H1 (cell line): ENCODE measurements at places on chromosomes 13 and 19.

DNA sequence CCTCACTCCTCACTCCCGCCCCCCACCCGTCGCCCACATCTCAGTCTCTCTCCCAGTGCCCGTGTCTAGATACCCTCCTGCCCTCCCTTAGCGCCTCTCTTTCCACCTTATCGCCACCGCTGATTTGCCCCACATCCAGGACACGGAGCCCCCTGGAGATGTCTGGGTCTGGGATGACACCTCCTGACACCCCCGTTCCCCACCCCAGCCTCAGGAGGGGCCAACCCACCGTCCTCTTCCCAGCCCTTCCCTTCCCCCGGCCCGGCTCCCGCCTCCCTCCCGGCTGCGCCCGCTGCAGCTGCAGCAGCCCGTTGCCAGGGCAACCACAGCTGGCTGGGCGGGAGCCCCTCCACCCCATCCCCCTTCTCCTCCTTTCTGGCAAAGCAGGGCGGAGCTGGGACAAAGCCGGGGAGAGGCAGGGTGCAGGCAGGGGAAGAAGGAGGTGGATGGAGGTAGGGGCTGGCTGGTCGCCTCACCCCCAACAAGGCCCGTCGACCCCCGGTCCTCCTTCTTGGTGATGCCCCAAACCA lies 13.5 kb downstream of the DPF1 start:
- no peaks in the 10 kb centered on the region; the same call in 1 of the 2 replicates for H3K36me3 ChIP-seq
- no peaks in the 10 kb centered on the region for H3K4me1 ChIP-seq
- 0 out of 2 replicates have a peak overlapping the region, but pooled peaks have one; percentile 46 for H3K27ac ChIP-seq
- peak; percentile 90 for DNase-seq
- no peaks in the 10 kb centered on the region for H3K27me3 ChIP-seq

- H3K27me3 ChIP-seq, result no peaks in the 10 kb centered on the region
- H3K27ac ChIP-seq, result no peak overlapping the region
- peak; percentile 84 for DNase-seq
- H3K4me3 ChIP-seq, result no peak overlapping the region
- no peaks in the 10 kb centered on the region for H3K36me3 ChIP-seq
These were observed 1200.6 kb downstream of the UQCRFS1 start for GRCh38 chr19:28012361-28012760.

DNA sequence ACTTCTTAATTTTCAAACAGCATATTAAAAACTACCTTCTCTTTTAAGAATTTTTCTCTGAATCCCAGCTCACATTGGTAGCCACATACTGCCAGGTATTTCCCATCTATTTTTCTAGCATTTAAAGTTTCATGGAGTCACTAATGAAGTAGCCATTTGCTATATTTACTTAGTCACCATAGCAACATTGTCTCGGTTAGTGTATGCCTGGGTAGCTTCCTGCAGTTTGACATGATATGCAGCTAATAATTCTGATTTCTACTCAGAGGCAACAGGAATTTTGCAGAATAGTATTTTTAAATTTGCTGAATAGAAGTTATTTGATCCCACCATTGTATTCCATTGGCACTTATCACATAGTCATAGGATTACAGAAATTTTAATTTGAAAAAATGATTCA lies 30.9 kb upstream of the KCTD4 start:
- no peak overlapping the region for H3K4me3 ChIP-seq
- H3K4me1 ChIP-seq, result no peaks in the 10 kb centered on the region
- no peak overlapping the region for H3K27ac ChIP-seq

GRCh38 chr13:77360032-77360685 lies 33.3 kb upstream of the MYCBP2 start:
- H3K4me3 ChIP-seq, result no peak overlapping the region
- H3K27me3 ChIP-seq, result no peaks in the 10 kb centered on the region
- H3K36me3 ChIP-seq, result no peaks in the 10 kb centered on the region
- no peaks in the 10 kb centered on the region for H3K4me1 ChIP-seq

DNA sequence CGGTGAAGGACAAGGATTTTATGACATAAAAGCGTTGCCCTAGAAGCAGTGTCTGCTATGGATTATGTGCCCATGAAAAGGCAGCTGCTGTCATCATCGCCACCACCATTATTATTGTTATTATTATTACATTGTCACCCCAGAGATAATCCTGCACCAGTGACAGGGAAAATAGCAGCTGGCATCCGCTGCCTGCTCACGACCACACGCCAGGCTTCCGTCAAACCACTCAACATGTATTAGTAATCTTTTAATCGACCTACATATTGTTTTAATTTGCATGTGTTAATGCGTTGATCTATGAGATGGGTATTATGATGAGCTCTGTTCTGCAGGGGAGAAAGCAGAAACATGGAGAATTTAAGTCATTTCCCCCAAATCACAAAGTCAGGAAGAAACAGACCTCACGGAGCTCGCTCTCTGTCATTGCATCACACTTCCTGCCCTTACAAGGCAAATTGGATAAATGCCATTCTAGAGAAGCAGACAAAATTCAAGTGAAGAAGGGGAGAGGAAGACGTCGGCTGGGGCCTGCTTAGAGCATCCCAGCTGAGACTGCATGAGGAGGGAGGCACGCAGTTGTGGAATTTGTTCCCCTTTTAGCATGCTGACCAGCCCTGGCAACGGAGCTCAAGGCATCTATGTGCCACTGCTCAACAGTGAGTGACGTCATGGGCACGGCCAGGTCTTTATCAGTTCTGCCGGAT lies at the start of gene FFAR3:
FFAR3 (plus strand) TSS at position 594 of the 707 bp plus-strand sequence. CDS start 431 bp downstream, outside the sequence.
- H3K27ac ChIP-seq, result no peak within 1 kb of the TSS
- H3K4me1 ChIP-seq, result no peaks in the 10 kb centered on the region
- H3K36me3 ChIP-seq, result no peaks in the 10 kb centered on the region
- no peak within 1 kb of the TSS for H3K4me3 ChIP-seq

GRCh38 chr13:114132419-114133121 lies at the start of gene RASA3:
Gene RASA3 (minus strand): TSS chr13:114132623. CDS start chr13:114132489, 134 bp downstream.
- peak within 1 kb of the TSS; percentile 48 for H3K4me3 ChIP-seq
- no peak within 1 kb of the TSS for H3K27ac ChIP-seq
- H3K36me3 ChIP-seq, result no peaks in the 10 kb centered on the region
- peaks cover 21% of the 10 kb centered on the region for H3K4me1 ChIP-seq

- no peaks in the 10 kb centered on the region for H3K27me3 ChIP-seq
- DNase-seq, result no peak
- H3K36me3 ChIP-seq, result no peaks in the 10 kb centered on the region
- H3K27ac ChIP-seq, result no peak overlapping the region
- no peak overlapping the region for H3K4me3 ChIP-seq
- no peaks in the 10 kb centered on the region for H3K4me1 ChIP-seq
These were observed 19.6 kb downstream of the USP12 start for GRCh38 chr13:27151798-27152599.

DNA sequence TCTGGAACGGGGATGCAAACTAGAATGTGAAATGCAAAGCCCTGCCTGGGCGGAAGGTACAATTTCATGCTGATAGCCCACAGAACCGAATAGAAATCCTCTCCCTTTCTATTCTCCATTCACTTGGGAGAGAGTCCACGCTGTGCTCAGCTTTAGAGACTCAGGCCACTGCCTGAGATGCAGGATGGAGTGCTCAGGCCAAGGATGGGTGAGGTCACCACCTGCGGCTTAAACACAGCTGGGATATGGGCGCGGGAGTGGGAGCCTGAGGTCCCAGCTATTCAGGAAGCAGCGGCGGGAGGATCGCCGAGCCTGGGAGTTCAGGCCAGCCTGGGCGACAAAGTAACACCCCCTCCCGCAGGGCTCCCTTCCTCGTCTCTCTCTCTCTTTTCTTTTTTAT lies 446 bp upstream of the ZNF83 start:
- H3K36me3 ChIP-seq, result no peaks in the 10 kb centered on the region
- no peak for DNase-seq
- H3K27me3 ChIP-seq, result no peaks in the 10 kb centered on the region; the same call in 1 of the 2 replicates
- H3K27ac ChIP-seq, result no peak overlapping the region
- H3K4me3 ChIP-seq, result peak overlapping the region; percentile 45

- no peaks in the 10 kb centered on the region for H3K27me3 ChIP-seq
- H3K27ac ChIP-seq, result no peak overlapping the region
- no peaks in the 10 kb centered on the region for H3K4me1 ChIP-seq
- DNase-seq, result peak; percentile 96
- peak overlapping the region; percentile 54 for H3K4me3 ChIP-seq
These were observed 17.9 kb upstream of the ZDHHC20 start for GRCh38 chr13:21476893-21477472.

- H3K27me3 ChIP-seq, result no peaks in the 10 kb centered on the region
- no peaks in the 10 kb centered on the region for H3K4me1 ChIP-seq
These were observed 8.9 kb upstream of the ELF1 start for GRCh38 chr13:41028051-41028450.

GRCh38 chr19:12205296-12205695 lies 42.4 kb downstream of the ZNF136 start:
- DNase-seq, result no peak
- no peak overlapping the region for H3K27ac ChIP-seq
- no peak overlapping the region for H3K4me3 ChIP-seq

GRCh38 chr13:26485786-26486185 lies 71.7 kb upstream of the WASF3 start:
- H3K27me3 ChIP-seq, result no peaks in the 10 kb centered on the region
- no peak overlapping the region for H3K27ac ChIP-seq
- no peak for DNase-seq
- H3K4me3 ChIP-seq, result no peak overlapping the region
- no peaks in the 10 kb centered on the region for H3K36me3 ChIP-seq

- H3K36me3 ChIP-seq, result no peaks in the 10 kb centered on the region
- H3K27ac ChIP-seq, result no peak overlapping the region
- no peaks in the 10 kb centered on the region for H3K27me3 ChIP-seq
- no peak overlapping the region for H3K4me3 ChIP-seq
- no peak for DNase-seq
- H3K4me1 ChIP-seq, result peaks cover 3% of the 10 kb centered on the region; the same call in 1 of the 2 replicates
These were observed 7.0 kb upstream of the WBP4 start for GRCh38 chr13:41054212-41054877.

DNA sequence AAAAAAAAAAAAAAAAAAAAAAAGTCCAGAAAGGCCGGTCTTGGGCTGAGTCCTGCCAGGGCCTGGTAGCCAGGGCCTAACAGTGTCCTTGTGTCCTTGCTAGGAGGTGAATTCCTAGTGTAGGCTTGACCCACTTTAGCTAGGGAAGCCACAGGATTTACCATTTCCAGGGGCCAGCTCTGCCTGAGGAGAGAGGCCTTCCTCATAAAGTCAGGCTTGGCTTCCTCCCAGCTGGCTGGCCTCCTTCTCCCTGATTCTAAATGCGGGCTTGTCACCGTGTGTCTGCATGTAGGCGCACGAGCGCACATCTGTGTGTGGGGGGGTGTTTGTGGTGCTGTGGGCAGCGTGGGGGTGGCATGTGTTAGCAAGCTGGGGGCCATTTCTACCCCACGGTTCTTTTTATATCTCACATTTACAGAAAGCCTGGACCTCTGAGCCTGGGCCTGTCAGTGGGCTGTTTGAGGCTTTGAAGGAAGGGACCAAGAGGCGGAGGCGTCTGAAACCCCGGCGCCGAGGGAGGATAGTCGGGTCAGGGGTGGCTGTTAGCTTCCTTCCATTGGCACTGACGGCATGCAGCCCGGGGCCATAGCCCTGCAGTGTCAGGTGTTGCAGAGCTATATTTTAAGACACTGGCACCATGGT lies 31.7 kb downstream of the IER2 start:
- H3K4me1 ChIP-seq, result peaks cover 2% of the 10 kb centered on the region; the same call in 1 of the 2 replicates
- no peak overlapping the region for H3K4me3 ChIP-seq
- no peaks in the 10 kb centered on the region for H3K36me3 ChIP-seq
- no peaks in the 10 kb centered on the region for H3K27me3 ChIP-seq
- no peak overlapping the region for H3K27ac ChIP-seq

GRCh38 chr13:43879755-43880181 lies at the start of gene LACC1:
Gene LACC1 (plus strand): TSS chr13:43879904. CDS start chr13:43880986, 1,082 bp downstream.
- H3K36me3 ChIP-seq, result no peaks in the 10 kb centered on the region
- H3K4me1 ChIP-seq, result peaks cover 3% of the 10 kb centered on the region
- DNase-seq, result no peak
- peaks cover 7% of the 10 kb centered on the region for H3K27me3 ChIP-seq
- peak within 1 kb of the TSS; percentile 28; the same call in 1 of the 2 replicates for H3K27ac ChIP-seq

DNA sequence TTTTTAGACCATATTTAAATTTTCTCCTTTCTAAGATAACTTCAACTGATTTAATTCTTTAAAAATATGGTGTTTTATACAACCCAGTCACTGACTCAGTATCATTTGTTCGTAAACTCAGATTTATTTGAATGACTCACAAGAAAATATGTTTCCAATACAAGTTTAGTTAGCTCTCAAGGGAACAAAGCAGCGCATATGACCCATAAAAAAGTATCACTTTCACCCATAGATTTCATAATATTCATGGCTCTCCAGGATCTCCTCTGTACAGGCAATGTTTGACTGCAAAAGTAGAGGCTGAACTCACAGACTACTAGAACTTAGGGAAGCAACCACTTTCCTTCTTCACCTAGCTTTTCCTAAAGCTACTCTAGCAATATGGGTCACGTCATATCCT lies 405.6 kb upstream of the PCDH9 start:
- no peak for DNase-seq
- no peak overlapping the region for H3K27ac ChIP-seq
- no peaks in the 10 kb centered on the region for H3K4me1 ChIP-seq
- no peaks in the 10 kb centered on the region for H3K27me3 ChIP-seq
- H3K4me3 ChIP-seq, result no peak overlapping the region

- no peak overlapping the region for H3K4me3 ChIP-seq
- H3K4me1 ChIP-seq, result peaks cover 7% of the 10 kb centered on the region
- no peak for DNase-seq
- no peaks in the 10 kb centered on the region for H3K27me3 ChIP-seq
- no peaks in the 10 kb centered on the region for H3K36me3 ChIP-seq
- peak overlapping the region; percentile 98 for H3K27ac ChIP-seq
These were observed 9.3 kb upstream of the IGFL3 start for GRCh38 chr19:46133777-46134241.

GRCh38 chr13:98328511-98328910 lies 151.4 kb upstream of the RNF113B start:
- H3K27me3 ChIP-seq, result no peaks in the 10 kb centered on the region
- H3K4me1 ChIP-seq, result peaks cover 56% of the 10 kb centered on the region
- peak overlapping the region; percentile 68; the same call in 1 of the 2 replicates for H3K27ac ChIP-seq
- DNase-seq, result no peak
- no peaks in the 10 kb centered on the region for H3K36me3 ChIP-seq

DNA sequence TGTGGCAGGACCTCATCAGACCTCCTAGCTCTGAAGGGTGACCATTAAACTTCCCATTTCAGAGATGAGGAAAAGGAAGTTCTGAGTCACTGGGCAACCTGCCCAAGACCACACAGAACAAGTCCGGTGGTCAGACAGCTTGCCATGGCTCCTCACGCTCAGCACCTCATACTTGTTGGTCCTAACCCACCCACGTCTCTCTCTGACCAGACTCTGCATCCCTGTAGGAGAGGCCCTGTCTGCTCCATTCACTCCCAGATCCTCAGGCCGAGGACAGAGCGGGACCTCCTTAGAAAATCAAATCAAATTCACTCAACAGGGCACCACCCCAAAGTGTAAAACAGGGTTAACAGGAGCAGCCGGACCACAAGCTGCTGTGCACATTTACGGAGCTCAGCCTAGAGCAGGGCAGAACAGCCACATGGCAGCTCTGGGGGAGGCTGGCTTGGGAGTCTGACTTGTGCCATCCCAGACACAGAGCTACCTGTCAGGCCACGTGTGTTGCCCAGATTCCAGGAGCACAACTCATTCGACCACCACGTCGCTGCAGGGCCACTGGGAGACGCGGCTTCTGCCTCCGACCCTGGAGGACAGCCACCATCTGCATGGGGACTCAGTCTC lies 1.7 kb downstream of the MIER2 start:
- peaks cover 15% of the 10 kb centered on the region for H3K4me1 ChIP-seq
- peaks cover 7% of the 10 kb centered on the region; the same call in 1 of the 2 replicates for H3K27me3 ChIP-seq
- H3K27ac ChIP-seq, result no peak overlapping the region

- DNase-seq, result no peak
- H3K27me3 ChIP-seq, result no peaks in the 10 kb centered on the region
- no peak overlapping the region for H3K27ac ChIP-seq
- H3K4me3 ChIP-seq, result no peak overlapping the region
These were observed 6.3 kb downstream of the IRGQ start for GRCh38 chr19:43589678-43590077.
